Fibroblast of skin of right biceps (primary cell): ENCODE measurements at places on chromosomes 6 and 20.

GRCh38 chr20:7193681-7194080 is 426.2 kb downstream of the BMP2 start:
- DNase-seq: peak; percentile 8

DNA sequence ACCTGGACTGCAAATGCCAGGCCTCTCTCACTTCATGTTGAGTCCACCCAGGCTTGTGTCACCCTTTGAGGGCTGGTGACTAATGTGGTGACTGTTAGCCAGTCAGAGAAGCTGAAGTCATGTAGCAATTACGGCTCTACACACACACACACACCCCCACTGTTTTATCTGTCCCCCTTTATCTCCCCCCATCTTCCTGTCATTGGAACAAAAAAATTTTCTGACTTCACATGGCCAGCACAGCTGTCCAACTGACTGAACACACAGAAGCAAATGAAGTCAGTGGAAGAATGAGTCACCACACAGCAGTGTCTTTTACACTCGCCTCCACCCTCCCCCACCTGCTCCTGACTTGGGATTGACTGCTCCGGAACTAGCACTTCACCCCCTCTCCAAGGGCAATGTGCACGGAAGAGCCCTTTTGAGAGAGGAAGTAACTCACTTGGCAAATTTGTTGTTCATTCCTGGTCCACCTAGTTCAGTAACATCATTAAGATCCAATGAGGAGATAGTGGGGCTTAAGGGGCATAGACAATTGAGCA is 198.0 kb downstream of the RNF144B start:
- peak; percentile 72 for DNase-seq

- DNase-seq: no peak
These were observed 169.8 kb downstream of the SAMD5 start for GRCh38 chr6:147678253-147678652.

- no peak for DNase-seq
These were observed 12.7 kb downstream of the PANK2 start for GRCh38 chr20:3901706-3902440.

GRCh38 chr6:166317261-166318212 is 9.3 kb upstream of the PRR18 start:
- DNase-seq: no peak

DNA sequence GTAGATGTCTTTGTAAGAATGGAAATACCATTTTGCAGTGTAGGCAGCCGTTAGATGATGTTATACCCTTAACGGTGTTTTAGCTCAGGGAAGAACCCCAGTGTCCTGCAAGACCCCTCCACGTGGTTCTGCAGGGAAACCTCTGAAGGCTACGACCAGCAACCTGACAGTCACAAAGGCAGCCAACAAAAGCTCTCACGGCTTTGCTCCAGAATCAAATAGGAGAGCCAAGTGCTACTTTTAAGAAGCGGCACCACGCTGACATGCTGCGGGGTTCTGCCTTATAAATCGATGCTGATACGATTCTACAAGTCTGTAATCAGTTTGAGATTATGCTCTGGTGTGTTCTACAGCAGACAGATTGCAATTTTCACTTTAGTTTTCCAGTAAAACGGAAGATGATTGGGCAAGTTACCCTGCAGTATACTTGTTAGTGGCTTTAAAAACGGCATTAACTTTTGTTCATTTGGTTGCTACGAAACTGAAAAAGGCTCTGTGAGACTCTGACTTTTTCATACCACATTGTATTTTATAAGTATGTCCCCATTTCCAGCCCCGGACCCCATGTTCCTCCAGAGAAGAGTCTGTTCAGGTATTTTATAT is 312.9 kb downstream of the SAMD5 start:
- DNase-seq: no peak

- peak; percentile 33 for DNase-seq
These were observed 2.2 kb downstream of the MDFI start for GRCh38 chr6:41640426-41640825.

DNA sequence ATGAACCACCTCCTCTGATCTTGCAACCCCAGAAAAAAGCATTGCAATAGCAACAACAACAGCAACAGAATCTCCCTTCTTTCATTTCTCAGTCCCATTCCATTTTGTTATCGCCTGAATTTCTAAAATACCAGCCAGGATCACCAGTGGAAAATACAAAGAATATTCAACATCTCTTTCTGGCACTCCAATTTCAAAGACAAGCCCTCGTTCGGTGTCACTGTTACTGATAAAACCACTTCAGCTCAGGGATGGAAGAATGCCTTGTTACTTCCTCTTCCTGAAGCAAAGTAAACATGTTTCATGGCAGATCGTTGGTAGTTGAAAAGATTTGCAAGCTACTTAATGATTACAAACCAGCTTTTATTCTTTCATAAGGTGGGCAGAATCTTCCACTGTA is 94.0 kb upstream of the SPTLC3 start:
- DNase-seq: no peak

DNA sequence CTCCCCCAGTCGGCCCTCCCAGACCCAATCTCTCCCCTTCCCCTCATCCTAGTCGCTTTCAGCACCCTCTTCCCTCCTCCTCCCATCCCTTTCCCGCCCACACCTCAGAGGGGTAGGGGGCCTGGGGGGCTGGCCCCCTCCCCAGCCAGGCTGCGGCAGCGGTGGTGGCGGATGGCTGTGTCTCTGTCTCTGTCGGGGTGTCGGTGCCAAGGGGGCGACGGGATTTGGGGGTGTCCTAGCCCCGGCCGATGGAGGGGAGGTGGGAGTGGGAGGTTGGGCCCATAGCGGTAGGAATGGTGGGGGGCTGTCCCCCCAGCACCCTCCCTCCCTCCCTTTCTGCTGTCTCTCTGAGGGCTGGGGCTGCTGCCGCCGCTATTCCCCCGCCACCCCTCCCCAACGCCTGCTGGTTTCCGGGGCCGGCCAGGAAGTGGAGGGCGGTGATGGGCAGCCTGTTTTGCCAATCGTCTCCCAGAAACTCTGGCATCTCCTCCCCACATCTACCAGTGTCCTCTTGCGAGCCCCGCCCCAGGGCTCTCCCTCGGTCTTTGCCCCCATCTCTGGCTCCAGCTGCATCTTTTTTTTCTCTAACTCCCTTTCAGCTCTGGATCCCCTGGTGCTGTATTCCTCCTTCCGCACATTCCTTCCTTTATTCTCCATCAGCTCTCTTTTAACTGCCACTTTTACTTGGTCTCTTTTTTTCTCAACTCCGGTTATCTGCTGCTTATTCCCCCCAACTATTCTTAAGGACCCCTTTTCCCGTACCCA is at the start of gene AGPAT1:
TSS of gene AGPAT1 (minus strand) at position 374 of the 765 bp plus-strand sequence. CDS start 4,588 bp downstream, outside the sequence.
- DNase-seq: peak; percentile 98

DNA sequence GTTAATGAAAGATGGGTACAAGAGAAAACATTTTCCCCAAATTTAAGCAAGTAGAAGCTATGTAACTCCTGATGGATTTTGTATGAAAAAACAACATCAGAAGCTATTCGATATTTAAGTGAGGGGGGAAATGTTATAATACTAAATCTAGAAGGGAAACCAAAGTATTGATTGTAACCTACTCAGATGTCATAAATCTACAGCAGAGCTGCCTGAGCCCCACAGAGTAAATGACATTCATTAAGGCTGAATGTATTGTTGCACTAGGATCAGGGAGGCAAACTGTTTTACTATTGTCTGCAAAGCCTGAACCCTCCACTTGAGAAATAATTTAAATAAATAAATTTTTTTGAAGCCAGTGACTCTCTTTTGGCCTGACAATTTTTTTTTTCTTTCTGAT is 19.3 kb downstream of the ANKRD6 start:
- DNase-seq: no peak

GRCh38 chr6:20448828-20449227 is 47.1 kb downstream of the E2F3 start:
- no peak for DNase-seq

DNA sequence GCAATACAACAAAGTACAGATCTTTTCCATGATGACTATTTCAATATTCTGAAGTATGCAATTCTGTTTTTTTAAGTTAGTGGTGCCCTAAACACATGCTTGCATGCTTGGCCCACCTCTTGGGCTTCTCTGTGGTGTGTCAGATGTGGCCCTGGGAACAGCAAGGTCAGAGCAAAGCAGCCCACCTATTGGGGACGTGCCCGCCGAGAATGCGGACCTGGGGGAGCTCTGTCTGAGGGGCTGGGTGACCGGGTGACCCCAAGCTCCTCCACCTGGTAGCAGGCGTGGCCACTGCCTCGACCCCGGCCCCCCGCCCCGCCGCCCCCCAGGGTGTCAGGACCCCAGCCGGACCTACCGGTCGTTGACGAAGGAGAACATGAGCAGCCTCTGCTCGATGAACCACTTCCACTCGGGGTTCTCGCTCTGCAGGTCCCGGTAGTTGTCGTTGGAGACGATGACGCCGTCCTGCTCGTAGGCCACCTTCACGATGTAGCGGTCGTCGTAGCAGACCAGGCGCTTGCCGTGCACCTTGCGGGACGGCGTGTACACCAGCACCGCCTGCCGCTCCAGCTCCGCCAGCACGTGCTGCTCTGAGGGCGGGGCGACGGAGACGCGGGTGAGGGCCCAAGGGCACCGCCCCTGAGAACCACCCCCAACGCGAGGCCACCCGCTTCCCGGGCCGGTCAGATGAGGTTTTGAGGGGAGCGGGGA is 28.3 kb downstream of the ZC3H12D start:
- no peak for DNase-seq
